Fibroblast of skin of left biceps (primary cell): ENCODE measurements at places on chromosomes 1 and 21.

GRCh38 chr1:8646189-8646588 is 171.3 kb downstream of the RERE start:
- no peak for DNase-seq

GRCh38 chr1:225766967-225767633 is 10.5 kb upstream of the SRP9 start:
- DNase-seq: peak; percentile 82

- DNase-seq: peak; percentile 96
Measured at GRCh38 chr1:31483012-31483946, 70.3 kb downstream of the SERINC2 start.

- DNase-seq: no peak
Measured at GRCh38 chr21:43321111-43321510, 105.8 kb downstream of the SIK1 start.

DNA sequence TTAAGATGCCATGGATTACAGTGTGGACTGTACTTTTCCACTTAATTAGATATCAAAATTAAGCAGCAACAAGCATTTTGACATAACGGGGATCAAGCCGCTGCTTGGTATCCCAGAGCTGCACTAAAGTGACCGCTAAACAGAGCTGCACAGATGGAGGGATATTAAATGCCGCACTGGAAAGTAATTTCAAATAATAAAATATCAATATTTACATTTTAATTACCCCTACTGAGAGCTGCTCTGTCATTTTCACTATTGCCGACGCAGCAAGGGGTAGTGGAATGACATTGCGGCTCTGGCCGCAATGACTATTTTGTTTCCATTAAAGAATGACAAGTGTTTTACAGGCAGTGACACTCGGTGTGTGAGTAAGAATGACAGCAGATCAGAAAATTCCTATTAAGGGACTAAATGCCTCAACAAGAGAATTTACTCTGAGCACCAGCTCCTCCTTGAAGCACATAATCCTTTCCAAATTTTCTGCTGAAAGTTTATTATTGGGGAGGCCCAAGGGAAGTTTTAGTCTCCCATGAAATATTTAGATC is 109.1 kb upstream of the USH2A start:
- DNase-seq: no peak
